ENCODE measurements at places on chromosomes 7 and 10. TPM values are rescaled to one million over a fixed set of nuclear protein-coding genes. Genes with fewer than 3 reads are reported as not detected.

The PRSS2 gene
- total RNA-seq = not detected

The GRM8 gene
- 0.14 TPM for total RNA-seq

The CRTAC1 gene
- total RNA-seq = not detected

The CUZD1 gene
- 0.55 TPM for total RNA-seq

The TCTN3 gene
- total RNA-seq = 41.9 TPM

The FXYD4 gene
- total RNA-seq = not detected

The FFAR4 gene
- total RNA-seq = not detected

The FGFBP3 gene
- 0.28 TPM for total RNA-seq

The LIPF gene
- not detected for total RNA-seq

The CALCR gene
- total RNA-seq = not detected

The VPS37D gene
- 5.7 TPM for total RNA-seq

The HMX3 gene
- not detected for total RNA-seq

The ARHGEF35 gene
- total RNA-seq = 1.3 TPM

The ARHGAP22 gene
- total RNA-seq = 20.7 TPM

The AKR1D1 gene
- total RNA-seq = not detected

The OR6B1 gene
- total RNA-seq = not detected

The PNLIPRP2 gene
- not detected for total RNA-seq

The UPK3BL2 gene
- 1.7 TPM for total RNA-seq

The ITPRID1 gene
- not detected for total RNA-seq
